PC-3 (cell line): ENCODE measurements at places on chromosomes 7 and 10. TPM values are rescaled to one million over a fixed set of nuclear protein-coding genes. Genes with fewer than 3 reads are reported as not detected.
A peak's percentile ranks its signal among the peaks of the same experiment; 100 is the strongest.

- H3K27me3 ChIP-seq, result peaks cover 43% of the 10 kb centered on the region
- H3K36me3 ChIP-seq, result no peaks in the 10 kb centered on the region
- H3K4me1 ChIP-seq, result no peaks in the 10 kb centered on the region
- no peak overlapping the region for H3K27ac ChIP-seq
- no peak overlapping the region for H3K4me3 ChIP-seq
- DNase-seq, result no peak
Measured at GRCh38 chr10:132858121-132859081, 72.5 kb upstream of the NKX6-2 start.

GRCh38 chr7:149071641-149072437 lies 18.7 kb downstream of the ZNF786 start:
- H3K4me1 ChIP-seq, result no peaks in the 10 kb centered on the region
- peaks cover 3% of the 10 kb centered on the region; the same call in 1 of the 2 replicates for H3K36me3 ChIP-seq
- no peak overlapping the region for H3K27ac ChIP-seq
- no peak overlapping the region for H3K4me3 ChIP-seq

DNA sequence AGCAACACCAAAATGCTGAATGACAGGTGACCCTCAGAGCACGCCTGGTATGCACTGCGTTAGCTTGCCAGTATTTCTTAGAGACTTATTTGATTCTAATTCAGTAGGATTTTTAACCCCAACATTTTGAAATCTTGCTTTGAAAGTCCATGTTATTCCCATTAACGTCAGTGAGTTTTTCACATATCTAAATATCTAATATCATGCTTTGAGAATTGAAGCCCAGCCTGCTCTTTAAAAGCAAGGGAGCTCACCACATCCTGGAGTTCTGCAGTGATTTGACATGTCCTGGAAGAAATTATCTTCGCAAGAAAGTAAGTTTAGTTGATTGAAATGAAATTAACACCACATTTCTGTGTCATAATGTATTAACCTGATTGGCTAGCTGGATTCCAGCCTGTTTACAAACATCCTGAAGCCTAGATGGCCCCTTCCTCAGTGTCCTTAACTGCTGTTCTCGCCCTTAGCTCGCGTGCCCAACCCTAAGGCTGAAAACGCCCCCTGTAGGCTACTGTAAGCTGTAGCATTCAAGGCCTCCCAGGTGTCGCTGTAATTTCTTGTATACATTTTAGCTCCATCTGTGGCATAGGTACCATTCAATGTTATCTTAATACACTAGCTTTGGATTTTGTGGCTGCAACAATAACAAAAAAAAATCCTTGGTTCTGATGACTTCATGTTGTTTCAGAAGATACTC lies 191.5 kb downstream of the MGMT start:
- peak; percentile 30 for DNase-seq
- H3K36me3 ChIP-seq, result no peaks in the 10 kb centered on the region; the same call in 1 of the 2 replicates
- H3K27ac ChIP-seq, result no peak overlapping the region
- no peaks in the 10 kb centered on the region for H3K27me3 ChIP-seq
- H3K4me3 ChIP-seq, result no peak overlapping the region

- no peak overlapping the region for H3K4me3 ChIP-seq
- H3K36me3 ChIP-seq, result no peaks in the 10 kb centered on the region
- peak overlapping the region; percentile 96 for H3K27ac ChIP-seq
- H3K27me3 ChIP-seq, result no peaks in the 10 kb centered on the region
- peak; percentile 71 for DNase-seq
- H3K4me1 ChIP-seq, result peaks cover 65% of the 10 kb centered on the region
Measured at GRCh38 chr7:76086070-76086469, 38.2 kb downstream of the MDH2 start.

GRCh38 chr7:88669913-88670312 lies 89.6 kb upstream of the ZNF804B start:
- no peaks in the 10 kb centered on the region for H3K36me3 ChIP-seq
- DNase-seq, result no peak
- H3K4me1 ChIP-seq, result no peaks in the 10 kb centered on the region
- no peak overlapping the region for H3K4me3 ChIP-seq
- no peaks in the 10 kb centered on the region for H3K27me3 ChIP-seq

DNA sequence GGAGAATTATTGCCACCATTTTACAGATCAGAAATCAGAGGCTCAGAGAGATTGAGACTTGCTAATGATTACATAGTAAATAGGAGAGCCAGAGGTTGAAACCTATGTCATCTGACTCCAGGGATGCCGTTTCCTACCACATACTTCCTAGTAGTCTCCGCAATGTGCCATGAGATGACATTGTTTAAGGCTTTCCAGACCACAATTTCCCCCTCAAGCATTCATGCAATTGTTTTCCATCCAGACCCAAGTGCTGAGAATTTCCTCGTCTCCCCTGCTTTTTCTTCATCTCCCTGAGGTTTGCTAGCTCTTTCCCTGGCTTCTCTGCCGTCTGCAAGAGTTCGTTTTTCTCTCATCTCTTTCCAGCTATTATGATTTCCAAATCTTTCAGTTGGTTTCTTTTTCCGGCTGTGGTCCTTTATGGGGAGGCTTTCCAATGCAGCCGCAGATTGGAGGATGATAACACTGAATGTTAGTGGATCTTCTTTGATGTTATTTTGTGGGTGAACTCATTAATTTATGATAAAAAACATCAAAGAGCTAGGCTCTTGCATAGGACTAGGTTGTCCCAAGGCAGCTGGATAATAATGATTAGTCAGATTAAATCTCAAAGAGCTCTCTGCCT lies 6.9 kb upstream of the GOLGA7B start:
- H3K27me3 ChIP-seq, result no peaks in the 10 kb centered on the region
- no peaks in the 10 kb centered on the region for H3K36me3 ChIP-seq
- peaks cover 19% of the 10 kb centered on the region for H3K4me1 ChIP-seq
- DNase-seq, result peak; percentile 40

The TEX47 gene
- not detected in 2 replicates for total RNA-seq

The LIPK gene
- not detected in 2 replicates for total RNA-seq

DNA sequence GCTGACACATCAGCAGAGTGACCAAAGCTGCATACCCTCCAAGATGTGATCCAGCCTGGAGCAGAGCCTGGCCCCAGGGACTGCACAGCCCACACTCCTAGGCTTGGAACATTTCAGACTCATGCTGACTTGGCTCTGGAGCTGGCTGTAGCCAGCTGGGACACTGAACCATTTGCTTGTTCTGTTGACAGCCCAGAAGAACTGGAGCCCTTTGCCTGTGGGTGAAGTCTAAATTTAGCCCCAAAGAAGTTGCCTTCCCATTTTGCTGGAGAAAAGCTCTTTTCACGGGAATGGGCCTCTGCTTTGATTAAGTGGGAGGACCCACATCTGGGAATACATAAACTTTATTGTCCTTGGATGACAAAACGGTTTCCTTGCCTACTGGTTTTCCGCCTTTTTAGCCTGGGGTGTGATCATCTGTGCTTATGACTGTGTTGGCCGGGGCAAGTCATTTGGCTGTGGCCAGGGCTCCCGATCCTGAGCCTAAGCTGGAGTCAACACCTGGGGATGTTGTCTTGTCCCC lies 186.2 kb upstream of the BMPER start:
- H3K27me3 ChIP-seq, result no peaks in the 10 kb centered on the region
- no peak for DNase-seq
- H3K4me1 ChIP-seq, result peaks cover 20% of the 10 kb centered on the region
- no peaks in the 10 kb centered on the region for H3K36me3 ChIP-seq
- no peak overlapping the region for H3K4me3 ChIP-seq
- no peak overlapping the region for H3K27ac ChIP-seq

- no peaks in the 10 kb centered on the region for H3K27me3 ChIP-seq
- no peak for DNase-seq
- H3K36me3 ChIP-seq, result no peaks in the 10 kb centered on the region
Measured at GRCh38 chr7:12890586-12890985, 203.2 kb downstream of the ARL4A start.

The GCK gene
- not detected in 2 replicates for total RNA-seq

- H3K36me3 ChIP-seq, result no peaks in the 10 kb centered on the region
- no peaks in the 10 kb centered on the region for H3K27me3 ChIP-seq
- no peak for DNase-seq
- no peaks in the 10 kb centered on the region for H3K4me1 ChIP-seq
Measured at GRCh38 chr7:10300577-10300976, 673.1 kb upstream of the PHF14 start.
